Activated CD4-positive, alpha-beta T cell treated with anti-CD3 and anti-CD28 coated beads, Interleukin-2, amount 10 ng/mL, durations not matched to agents 7 days and 5 days (primary cell): ENCODE measurements at places on chromosomes 6 and 20. TPM values are rescaled to one million over a fixed set of nuclear protein-coding genes. Genes with fewer than 3 reads are reported as not detected.

DNA sequence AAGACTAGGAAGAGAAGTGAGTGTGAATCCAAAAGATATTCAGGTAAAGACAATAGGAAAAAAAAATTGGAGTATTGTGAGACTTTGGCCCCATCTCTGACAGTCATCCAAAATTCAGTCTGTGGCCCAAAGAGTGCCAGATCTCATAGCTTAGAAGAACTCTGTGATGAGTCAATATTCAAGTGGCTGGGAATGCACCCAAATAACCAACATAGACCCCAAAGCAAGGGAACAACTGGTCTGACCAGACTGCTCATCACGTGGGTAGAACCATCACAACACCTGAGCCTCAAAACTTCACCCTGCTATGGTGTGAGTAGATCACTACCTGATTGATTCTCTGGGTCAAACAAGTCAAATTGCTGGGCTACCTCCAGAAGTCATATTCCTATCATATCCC, 51.1 kb upstream of the TRDN start:
- H3K36me3 ChIP-seq, result no peaks in the 10 kb centered on the region
- no peaks in the 10 kb centered on the region for H3K4me1 ChIP-seq
- DNase-seq, result no peak
- H3K27ac ChIP-seq, result no peak overlapping the region
- H3K4me3 ChIP-seq, result no peak overlapping the region

- H3K27ac ChIP-seq, result no peak overlapping the region
- no peak for DNase-seq
These were observed 56.7 kb upstream of the APCDD1L start for GRCh38 chr20:58571693-58572427.

GRCh38 chr6:55901765-55902270, 26.4 kb upstream of the BMP5 start:
- no peaks in the 10 kb centered on the region for H3K36me3 ChIP-seq
- no peak overlapping the region for H3K27ac ChIP-seq
- no peaks in the 10 kb centered on the region for H3K4me1 ChIP-seq
- no peaks in the 10 kb centered on the region for H3K27me3 ChIP-seq

FGD2 gene
- 2.1 TPM for total RNA-seq

PACSIN1 gene
- total RNA-seq, result 1.6 TPM

DNA sequence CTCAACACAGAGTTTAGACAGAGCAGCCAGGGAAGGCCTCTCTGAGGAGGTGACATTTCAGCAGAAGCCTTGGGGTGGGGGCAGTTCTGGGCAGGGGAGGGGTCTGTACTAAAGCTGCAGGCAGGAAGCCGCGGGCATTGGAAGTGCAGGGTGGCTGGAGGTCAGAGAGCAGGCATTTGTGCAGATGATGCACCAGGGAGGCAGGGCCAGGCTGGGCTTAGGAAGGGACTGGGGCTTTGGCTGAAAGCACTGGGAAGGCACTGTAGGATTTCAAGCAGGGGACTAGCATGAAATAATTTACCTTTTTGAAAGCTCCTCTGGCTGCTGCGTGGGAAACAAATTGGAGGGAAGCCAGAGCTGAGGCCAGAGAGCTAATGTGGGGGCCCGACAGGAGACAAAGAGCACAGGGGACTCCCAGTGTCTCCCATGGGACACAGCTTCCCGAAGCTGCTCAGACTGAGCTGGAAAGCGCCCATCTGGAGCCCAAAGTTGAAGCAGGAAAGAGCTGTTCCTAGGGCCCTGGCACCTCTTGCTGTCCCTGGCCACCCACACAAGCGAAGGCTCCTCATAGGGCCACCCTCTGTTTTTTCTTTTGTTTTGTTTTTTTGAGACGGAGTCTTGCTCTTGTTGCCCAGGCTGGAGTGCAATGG, 19.3 kb downstream of the ADA start:
- H3K27me3 ChIP-seq, result no peaks in the 10 kb centered on the region
- H3K36me3 ChIP-seq, result peaks cover 50% of the 10 kb centered on the region
- no peaks in the 10 kb centered on the region for H3K4me1 ChIP-seq

ANGPT4 gene
- not detected for total RNA-seq

DNA sequence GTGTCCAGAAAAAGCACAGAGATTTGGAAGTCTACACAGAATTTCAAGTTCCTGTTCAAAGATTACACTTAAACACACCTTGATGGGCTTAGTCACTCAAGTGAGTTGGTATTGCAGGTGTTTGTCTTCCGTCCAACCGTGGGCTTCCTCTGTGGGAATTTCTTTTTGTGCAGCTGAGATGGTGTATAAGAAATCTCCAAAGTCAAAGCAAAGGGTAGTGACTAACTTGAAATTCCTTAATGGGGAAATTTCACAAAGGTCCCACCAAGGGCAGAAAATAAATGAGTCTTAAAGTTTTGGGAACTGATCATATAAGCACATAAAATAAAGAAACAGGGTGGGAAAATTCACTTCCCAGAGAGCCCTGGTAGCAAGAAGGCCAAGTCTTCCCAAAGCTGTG, 102.0 kb upstream of the TNFAIP3 start:
- DNase-seq, result no peak
- H3K36me3 ChIP-seq, result peaks cover 9% of the 10 kb centered on the region
- H3K27me3 ChIP-seq, result no peaks in the 10 kb centered on the region
- peaks cover 25% of the 10 kb centered on the region for H3K4me1 ChIP-seq
- H3K4me3 ChIP-seq, result no peak overlapping the region

DNA sequence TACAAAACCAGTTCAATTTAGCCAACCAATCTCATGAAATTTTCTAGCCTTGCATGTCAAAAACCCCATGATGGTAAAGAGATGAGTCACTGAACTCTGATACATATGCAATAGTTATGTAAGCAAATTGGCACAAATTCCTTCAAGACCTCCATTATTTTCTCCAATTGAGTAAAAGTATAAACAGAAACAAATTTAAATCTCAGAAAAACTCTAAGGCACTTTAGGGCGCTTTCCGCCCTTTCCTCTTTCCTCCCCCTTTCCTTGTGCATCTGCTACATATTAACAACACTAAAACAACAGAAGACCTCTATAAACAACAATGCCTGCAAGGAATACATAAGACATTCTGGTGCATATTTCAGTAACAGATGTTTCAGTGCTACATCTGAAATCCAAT, 48.5 kb downstream of the KIF13A start:
- H3K27ac ChIP-seq, result no peak overlapping the region
- DNase-seq, result no peak
- no peak overlapping the region for H3K4me3 ChIP-seq
- H3K4me1 ChIP-seq, result no peaks in the 10 kb centered on the region
- H3K36me3 ChIP-seq, result no peaks in the 10 kb centered on the region

DNA sequence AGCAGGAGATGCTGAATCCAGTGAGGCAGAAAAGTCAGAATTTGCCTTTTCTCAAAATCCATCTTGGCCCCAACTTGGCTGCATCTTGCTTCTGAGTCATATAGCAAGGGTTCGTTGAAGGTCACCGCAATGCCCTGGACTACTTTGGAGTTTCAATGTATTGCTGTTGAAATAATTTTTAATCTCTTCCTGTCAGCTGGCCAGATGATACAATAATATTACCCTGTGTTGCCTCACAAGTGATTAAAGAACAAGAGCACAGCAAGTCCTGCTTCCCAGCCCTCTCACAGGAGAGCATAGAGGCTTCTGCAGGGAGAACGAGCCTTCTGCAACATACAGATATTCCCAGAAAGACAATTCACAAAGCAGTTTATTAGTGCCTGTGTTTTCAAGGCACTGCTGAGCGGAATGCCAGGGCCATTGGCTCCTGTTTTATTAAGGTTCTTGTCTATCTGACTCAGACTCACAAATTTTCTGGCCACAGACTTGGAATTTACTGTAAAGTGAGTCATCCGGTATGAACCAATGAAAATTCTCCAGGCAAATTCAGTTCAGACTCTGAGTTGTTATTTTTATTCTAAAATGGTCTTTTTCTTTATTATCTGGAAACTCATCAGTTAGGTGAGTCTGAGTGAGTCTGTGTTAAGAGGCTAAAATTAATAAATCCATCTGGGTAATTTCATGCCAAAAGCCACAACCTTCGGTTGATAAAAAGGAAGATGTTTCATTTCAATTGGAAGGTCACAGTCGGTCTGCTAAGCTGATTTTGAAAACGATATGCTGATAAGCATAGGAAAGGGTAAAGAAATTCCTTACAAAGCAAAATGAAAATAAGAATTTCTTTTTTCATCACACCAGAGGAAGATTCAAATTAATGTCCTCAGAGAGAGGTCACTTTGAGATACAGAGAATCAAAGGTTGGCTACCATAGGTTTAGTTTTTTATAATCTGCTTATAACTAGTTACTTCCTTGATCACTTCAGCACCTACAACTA, 289.4 kb upstream of the STXBP5 start:
- no peak overlapping the region for H3K27ac ChIP-seq
- no peaks in the 10 kb centered on the region for H3K36me3 ChIP-seq
- peaks cover 3% of the 10 kb centered on the region for H3K4me1 ChIP-seq

GRCh38 chr6:155030148-155030720, 35.1 kb downstream of the TIAM2 start:
- H3K27me3 ChIP-seq, result no peaks in the 10 kb centered on the region
- no peaks in the 10 kb centered on the region for H3K4me1 ChIP-seq

- H3K4me3 ChIP-seq, result no peak overlapping the region
- H3K4me1 ChIP-seq, result no peaks in the 10 kb centered on the region
- DNase-seq, result no peak
- no peaks in the 10 kb centered on the region for H3K36me3 ChIP-seq
- no peaks in the 10 kb centered on the region for H3K27me3 ChIP-seq
These were observed 209.7 kb downstream of the SMOC2 start for GRCh38 chr6:168650671-168651111.
